ENCODE measurements at places on chromosomes 2 and 18.

DNA sequence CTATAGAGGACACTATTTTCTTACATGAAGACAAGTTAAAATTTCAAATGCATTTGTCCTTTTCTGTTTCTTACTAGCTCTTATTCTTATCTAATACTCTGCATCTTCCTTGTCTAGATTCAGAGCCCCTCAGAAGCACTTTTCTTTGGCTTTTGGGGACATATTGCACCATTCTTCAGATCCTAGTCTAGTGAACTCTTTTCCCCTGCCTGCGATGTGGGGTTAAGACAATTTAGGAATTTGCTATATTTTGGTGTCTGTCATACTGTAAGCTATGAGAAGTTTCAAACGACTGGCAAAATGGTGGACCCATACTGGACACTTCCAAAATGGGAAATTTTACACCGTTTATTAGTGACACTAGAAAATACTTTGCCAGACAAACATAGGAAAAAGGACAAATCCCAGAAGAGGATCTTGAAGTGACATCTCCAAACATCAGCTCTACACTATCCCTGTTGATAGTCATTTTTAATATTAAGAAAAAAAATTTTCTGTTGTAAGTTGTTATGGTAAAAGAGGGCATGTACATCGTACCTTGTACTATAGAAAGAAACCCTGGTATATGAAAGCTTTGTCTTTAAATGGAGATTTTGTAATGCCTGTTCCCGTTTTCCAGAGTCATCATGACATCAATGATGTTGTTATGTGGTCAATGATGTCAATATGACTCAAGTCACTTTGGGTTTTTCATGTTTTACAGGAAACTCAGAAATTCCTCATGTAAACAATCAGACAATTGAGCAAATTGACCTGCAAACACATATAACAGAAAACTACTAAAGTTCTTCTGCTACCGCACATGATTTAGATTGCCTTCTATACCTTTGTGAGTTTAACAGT lies 4.4 kb upstream of the KYNU start:
- DNase-seq: no peak

DNA sequence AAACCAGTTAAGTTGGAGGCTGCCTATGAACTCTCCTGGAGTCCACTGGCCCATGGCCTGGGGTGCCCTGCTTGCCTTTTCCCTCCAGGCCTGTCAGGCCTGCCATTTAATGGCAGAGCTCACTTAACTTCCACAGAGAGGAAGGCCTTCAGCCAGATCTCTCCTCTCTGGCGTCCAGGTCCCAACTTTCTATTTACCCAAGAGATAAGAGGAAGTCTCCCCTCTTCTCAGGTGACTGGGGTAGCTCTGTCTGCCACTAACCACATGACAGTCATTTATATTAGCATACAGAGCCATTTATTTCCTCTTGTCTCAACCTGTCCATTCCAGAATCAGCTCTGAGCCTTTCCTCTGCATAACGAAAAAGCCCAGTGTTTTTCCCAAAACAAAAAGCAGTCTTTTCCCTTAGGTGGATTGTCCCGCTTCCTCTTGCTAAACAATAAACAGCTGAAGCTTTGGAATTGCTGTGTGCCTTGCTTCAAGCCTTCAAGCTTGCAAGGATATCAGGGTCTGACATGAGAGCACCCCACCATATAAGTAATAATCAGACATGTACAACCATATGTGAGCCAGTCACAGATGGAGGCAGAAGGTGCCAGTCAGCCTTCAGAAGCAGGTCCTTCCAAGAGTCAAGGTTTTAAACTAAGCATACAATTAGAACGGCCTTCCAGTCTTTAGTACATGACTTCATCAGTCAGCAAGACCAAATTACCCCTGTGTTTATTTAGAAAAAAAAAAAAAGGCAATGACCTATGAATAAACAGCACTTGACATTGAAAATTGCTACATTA lies 71.2 kb upstream of the STPG4 start:
- DNase-seq: no peak

DNA sequence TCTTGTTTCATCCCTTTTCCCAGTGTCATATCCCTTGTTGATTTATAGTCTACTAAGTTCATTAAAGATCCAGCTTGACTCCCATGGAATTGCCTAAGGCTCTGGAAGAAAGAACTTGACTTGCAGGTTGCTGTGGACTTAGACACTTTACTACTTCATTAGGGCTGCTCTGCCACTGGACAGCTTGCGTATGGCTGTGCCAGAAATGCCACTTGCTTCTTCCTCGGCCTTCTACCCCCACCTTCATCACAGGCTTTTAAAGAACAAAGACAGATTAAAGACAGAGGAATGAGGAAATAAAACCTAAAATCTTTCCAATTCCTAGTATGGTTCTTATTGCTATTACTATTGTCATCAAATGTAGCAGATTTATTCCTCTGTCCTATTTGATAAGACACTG lies 591.7 kb downstream of the BCL11A start:
- DNase-seq: no peak

- no peak for DNase-seq
Observed at GRCh38 chr2:20929721-20930120, 106.8 kb upstream of the LDAH start.

- DNase-seq: no peak
Observed at GRCh38 chr2:78251708-78252107, 729.5 kb upstream of the LRRTM4 start.

DNA sequence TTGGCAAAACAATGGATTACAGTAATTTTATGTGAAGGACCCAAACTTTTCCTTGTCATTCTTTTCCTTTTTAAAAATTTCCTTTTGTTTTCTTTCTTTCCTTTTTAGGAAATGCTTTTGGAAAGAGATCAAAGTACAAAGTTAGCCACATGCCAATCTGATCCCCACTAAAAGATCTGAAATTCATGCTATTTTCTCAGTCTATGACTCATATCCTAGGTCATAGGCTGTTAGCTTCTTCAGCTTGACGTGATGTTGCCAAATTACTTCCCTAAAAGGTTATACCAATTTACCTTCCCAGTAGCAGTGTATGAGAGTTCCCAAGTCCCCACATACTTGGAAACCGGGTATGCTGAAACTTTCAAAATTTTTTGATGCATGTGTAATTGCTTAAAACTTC lies 355.3 kb downstream of the INSIG2 start:
- no peak for DNase-seq

DNA sequence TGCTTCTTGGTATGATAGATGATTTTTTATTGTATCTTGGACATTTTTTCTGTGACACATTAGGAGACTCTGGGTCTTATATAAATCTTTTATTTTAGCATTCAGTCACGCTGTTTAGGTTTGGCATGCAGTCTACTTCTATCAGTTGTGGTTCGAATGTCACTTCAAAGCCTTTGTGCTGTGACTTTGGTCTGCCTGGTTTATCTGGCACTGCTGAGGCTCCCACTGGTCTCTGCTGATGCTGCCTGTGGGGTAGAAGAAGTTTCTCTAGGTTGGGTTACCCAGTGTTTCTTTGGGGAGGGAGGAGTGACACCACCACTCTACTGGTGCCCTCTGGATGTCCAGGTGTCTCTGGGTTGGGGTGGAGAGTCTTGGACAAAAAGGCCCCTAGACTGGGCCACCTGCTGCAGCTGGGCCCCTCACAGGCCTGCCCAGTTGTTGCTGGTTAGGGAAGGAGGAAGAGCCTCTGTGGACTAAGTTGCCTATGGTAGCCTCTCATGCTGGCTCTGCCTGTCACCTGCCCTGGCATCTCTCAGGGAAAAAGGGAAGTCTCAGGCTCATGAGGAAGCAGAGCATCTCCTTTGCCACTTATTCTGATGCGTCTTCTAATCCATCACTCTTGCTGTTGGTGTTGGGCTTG lies 115.4 kb upstream of the HS6ST1 start:
- no peak for DNase-seq

DNA sequence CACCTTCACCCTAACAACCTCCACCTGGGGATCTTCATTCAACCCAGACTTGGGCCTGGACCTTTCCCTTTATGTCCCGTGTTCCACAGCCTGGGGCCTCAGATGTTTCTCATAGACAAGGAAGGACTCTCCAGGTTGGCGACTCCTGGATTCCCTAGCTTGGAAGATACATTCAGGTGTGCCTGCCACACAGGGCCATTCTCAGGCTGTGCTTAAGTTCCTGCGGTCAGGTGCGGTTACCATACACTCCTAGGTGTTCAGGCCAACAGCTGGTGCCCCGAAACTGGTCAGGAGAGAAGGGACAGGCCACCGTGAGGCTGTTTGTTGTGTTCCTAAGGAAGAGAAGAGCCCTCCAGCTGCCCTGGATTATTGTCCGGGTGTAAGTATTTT lies 15.6 kb downstream of the SLC4A3 start:
- no peak for DNase-seq

GRCh38 chr2:112795774-112796173 lies 11.5 kb upstream of the IL1A start:
- DNase-seq: no peak

GRCh38 chr18:12234451-12235190 lies 19.5 kb upstream of the CIDEA start:
- DNase-seq: no peak

GRCh38 chr2:216774620-216775019 lies 79.3 kb upstream of the IGFBP5 start:
- DNase-seq: no peak

GRCh38 chr2:1988049-1988448 lies 243.7 kb upstream of the PXDN start:
- no peak for DNase-seq

DNA sequence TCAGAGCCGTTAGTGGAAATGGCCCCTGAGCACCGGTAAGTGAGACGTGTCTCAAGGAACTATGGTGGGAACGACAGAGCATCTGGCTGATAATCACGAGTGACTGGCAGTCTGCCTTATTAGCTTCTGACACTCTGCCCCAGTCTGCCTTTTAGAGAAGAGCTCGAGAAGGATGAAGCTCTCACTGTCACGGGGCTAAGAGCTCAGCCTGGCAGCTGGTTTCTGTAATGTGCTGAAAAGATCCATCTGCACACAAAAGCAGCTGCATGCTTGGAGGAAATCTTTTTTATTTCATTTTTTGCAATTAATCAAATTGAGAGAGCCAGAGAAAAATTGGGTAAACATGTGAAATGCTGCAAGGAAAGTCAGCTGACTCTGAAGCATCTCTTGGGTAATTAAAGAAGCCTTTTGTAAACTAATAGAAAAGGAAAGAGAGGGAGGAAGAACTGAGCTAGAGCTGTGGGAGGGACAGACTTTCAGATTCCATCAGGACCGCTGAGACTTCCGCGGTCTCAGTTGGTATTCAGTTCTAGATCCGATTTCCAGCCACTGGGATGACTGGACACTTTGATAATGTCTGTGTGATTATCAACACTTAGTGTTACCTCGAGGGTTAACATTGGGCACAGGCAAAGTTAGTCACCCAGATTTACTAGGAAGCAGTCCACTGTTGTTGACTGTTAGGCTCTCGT lies 24.4 kb downstream of the MBP start:
- no peak for DNase-seq

GRCh38 chr18:7577706-7578105 lies 10.6 kb downstream of the PTPRM start:
- no peak for DNase-seq

- no peak for DNase-seq
Observed at GRCh38 chr2:41460661-41461060, 587.2 kb upstream of the PKDCC start.

- DNase-seq: no peak
Observed at GRCh38 chr2:234565201-234565600, 68.3 kb upstream of the ARL4C start.

DNA sequence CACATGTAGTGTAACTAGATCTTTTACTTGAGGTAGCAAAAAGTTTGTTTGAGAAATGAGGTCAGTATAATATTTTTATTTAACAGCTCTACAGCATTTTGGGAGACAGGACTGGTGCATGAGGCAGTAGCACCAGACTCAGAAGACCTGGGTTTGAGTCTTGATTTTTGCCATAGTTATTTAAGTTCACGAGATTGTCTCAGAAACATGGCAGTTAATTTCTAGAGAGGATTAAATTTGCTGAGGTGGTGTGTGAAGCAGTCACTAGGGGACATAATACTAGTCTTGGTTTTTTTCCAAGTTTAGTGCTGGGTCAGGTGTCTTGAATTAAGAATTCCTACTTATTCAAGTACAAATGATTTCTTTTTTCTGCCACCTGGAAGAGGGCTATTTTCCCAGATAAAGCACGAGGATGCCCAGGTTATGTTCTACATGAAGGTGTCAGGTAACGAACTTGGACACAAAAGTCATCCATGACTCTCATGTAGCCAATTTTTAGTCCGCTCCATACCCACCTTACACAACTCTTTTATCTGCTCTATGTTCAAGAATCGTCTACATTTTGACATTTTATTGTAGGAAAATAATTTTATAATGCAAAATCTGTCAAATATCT lies 1.4 kb downstream of the MARCHF7 start:
- no peak for DNase-seq

DNA sequence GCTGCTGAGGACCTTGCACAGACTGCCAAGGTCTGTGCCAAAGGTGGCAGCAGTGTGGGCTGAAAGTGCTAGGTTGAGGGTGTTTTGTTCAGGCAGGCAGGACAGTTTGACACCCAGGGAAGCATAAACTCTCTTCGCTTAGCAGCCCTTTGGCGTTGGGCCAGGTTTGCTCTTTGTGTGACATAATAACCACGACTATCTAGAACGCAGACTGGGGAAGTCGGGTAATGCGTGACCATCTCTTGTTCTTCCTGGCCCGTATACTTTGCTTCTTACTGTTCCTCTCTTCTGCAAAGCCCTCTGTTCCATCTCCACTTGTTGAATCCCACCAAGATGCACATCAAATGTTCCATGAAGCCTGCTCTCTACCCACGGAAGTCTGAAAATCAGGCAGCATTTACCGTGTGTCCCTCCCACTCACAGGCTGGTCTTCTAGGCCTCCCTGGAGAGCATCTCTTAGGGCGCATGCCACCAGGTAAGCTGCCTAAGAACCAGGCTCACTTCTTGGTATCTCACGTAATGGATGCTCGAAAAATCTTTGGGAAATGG lies 96.7 kb upstream of the LMAN1 start:
- no peak for DNase-seq

DNA sequence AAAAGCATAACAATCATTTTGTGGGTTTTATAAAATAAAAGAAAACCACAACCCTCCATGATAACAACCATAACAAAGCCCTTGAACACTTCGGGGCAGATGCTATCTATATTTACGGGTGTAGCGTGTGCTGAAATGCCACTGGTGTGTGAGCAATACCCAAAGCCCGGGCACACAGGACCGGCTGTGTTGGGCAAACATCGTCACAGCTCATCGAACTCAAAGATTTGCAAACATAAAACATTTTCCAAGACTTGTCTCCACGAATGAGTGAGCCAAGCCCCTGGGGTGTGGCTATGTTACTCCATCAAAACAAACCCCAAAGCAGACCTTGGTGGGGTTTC lies 290.2 kb downstream of the LPIN1 start:
- DNase-seq: no peak

GRCh38 chr2:219401606-219402005 lies 13.9 kb upstream of the DNPEP start:
- DNase-seq: no peak

GRCh38 chr2:198036029-198036879 lies 231.9 kb downstream of the PLCL1 start:
- DNase-seq: no peak

Data from stimulated activated CD8-positive, alpha-beta memory T cell treated with anti-CD3 and anti-CD28 coated beads, Interleukin-15, amount 100 ng/mL, for 48 hours (primary cell).